ENCODE measurements at places on chromosomes 5 and 9. TPM values are rescaled to one million over a fixed set of nuclear protein-coding genes. Genes with fewer than 3 reads are reported as not detected.

GABRG2 gene
- total RNA-seq, result not detected

MSMP gene
- 2.8 TPM for total RNA-seq

- DNase-seq, result no peak
Measured at GRCh38 chr5:112467485-112467884, 48.4 kb upstream of the EPB41L4A start.

DNA sequence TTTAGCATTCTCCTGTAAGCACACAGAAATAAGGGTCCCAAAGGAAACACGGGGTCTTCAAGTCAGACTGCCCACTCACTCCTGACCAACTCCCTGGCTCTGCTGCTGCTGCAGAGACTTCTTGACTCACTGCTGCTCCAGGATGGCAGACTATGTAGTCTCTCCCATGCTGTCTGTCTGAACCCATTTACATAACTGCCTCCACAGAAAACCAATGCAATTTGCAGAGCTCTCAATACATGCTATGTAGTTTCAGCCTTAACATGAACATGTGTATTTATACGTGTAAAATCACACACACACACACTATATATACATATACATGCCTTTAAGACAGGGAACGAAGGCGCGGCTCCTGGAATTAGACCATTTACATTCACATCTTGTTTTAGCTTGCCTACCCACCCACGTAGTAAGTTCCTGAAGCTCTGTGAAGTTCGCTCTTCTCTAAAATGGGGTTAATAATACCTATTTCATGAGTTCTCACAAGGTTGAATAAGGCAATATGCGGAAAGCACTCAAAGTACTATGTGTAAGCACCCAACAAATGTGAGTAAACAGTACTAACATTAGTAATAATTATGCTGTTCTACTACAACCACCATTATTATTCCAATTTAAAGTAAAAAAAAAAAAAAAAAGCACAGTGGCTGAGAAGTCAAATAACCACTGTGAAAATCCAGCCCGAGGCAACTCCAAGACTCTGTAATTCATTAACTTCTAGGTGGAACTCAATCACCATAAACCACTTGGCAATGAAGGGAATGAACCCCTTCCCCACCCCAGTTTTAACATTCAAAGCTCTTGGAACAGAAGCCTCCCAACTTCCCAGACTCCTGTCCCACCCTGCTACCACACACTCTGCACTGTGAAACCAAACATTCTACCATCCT, 31.8 kb downstream of the PRELID2 start:
- no peak for DNase-seq

All from lower leg skin (tissue), 4 donors.